Hypothalamus (tissue), 51 donors: ENCODE measurements at places on chromosomes 16 and 17.

DNA sequence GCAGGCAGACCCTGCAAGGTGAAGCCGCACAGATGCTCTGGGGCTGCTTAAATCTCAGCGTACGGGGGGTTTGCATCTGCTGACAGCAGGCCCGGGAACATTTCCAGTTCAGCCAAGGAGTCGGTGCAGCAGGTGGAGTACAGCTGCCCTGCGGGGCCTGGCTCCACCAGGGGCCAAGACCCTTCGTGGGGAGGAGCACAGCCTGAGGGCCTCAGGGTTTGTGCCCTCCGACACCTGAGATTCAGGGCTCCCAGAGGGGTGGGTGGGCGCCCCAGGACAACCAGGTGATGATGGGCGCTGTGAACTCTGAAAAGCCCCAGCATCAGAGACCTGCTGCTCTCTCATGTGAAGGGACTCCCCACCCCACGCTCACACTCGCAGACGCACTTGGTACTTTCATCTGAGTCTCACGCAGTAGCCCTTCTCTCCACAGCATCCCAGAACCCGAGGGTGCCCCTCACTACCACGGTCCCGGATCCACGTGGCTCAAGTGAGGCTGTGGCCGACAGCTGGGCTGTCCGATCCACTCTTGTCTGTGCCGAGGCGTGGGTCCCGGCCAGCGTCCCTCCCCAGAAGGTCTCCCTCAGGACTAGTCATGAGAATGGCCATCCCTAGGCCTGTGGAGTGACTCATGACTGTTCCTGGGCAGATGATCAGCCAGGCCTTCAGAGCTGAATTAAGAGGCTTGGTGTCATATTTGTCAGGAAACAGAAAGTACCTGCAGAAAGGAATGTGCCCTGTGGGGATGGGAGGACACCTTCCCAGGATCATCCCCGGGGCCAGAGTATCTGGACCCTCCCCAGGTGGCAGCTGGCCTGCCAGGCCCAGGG is 29.6 kb downstream of the ACSF3 start:
- DNase-seq: no peak

GRCh38 chr17:46922487-46922803 is 515 bp upstream of the GOSR2 start:
- no peak for DNase-seq

DNA sequence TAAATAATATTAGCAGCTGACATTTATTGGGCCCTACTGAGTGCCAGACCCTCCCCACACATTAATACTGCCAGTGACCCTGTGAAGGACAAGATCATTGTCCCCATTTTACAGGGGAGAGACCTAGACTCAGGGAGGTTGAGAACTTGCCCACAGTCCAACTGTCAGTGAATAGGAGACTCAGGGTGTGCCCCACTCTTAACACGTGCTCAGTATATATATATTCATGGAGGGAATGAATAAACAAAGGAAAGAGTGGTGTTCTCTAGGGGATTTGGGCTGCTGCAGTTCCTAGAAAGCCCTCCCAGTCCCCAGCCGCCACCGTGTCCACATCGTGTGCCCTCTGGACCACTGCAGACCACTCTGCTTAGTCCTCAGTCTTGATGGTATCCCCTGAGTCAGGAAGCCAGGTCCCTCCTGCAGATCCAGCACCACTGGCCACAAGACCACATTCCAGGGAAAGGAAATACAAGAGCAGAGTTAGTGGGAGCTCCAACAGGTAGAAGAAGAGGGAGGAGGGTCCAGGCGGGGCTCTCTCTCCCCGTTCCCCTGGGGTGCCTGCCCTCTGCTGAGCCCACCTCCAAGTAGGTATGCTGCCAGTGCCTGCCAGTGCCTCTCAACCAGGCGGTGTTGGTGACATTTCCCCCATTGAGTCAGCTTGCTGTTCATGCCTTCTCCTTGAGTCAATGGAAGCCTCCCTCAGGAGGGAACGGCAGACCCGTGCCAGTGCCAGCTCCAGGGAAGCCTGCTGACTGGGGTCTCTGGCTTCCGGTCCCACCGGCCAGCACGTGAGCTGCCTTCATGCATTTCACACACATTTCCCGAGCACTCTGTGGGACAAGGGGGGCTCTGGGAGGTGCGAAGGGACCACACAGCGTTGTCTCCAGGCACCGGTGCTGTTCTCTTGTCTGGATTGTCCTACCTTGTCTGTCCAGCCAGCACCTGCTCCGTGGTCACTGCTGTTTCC is 75.6 kb downstream of the GNAO1 start:
- no peak for DNase-seq

DNA sequence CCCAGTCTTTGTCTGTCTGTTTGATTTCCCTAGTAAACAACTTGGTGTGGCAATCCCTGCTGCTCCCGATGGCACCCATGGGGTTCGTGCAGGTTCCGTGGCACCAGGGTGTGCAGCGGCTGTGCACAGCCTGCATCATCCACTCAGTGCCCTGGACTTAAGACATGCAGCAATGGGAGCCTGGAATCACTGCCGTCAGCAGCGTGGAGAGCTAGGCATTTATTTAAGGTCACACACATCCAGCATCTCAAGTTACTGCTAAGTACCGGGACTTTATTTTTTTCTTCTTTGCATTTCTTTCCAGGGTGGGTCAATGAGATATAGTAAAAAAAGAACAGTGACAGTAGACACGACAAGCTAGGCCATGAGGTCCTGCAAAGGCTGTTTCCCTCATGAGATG is 2.8 kb downstream of the DHRS7C start:
- DNase-seq: no peak

DNA sequence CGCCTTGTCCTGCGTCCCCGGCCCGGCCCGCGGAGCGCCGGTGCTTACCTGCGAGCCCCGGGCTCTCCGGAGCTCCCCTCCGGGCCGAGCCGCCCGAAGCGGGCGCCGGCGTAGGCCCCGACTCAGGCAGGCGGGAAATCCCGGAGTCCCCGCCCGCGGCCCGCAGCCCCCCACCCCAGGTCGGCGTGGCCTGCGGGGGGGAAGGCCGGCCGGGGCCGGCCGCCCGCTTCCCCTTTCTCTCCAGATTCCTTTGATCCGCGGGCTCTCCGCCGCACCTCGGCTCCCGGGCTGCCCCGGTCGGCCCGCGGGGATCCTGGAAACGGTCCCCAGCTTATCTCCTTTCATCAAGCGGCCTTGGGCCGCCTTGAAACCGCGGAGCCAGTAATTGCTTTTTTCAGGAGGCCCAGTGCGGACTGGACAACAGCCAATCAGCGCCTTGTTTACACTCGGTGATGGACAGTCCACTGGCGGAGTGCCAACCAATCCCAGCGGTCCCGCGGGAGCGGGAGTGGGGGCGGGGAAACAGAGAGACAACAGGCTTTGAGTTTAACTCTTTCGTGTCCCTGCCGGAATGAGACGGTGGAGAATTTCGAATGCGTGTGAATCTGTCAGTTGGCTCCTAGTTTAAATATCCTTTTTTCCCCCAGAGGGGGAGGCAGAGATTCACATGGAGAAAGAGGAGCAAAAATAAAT is 1.4 kb upstream of the BAHCC1 start:
- DNase-seq: peak; percentile 99

DNA sequence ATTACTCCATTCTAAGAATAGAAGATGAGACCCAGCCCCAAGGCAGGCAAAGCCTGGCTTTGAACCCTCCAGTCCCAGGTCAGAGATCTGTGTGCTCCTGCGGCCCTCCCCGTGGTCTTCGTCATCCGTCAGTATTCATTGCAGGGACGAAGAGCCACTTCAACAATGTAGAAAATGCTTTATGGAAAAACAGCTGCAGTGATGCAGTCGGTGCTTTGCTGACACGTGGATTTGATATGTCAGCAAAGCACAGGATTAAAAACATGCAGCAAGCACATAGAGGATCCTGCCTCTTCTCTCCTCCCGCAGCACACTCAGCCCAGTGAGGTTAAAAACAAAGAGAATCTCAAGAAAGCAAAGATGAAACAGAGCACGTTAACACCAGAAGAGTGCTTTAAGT is 117.1 kb upstream of the AXIN2 start:
- DNase-seq: no peak

DNA sequence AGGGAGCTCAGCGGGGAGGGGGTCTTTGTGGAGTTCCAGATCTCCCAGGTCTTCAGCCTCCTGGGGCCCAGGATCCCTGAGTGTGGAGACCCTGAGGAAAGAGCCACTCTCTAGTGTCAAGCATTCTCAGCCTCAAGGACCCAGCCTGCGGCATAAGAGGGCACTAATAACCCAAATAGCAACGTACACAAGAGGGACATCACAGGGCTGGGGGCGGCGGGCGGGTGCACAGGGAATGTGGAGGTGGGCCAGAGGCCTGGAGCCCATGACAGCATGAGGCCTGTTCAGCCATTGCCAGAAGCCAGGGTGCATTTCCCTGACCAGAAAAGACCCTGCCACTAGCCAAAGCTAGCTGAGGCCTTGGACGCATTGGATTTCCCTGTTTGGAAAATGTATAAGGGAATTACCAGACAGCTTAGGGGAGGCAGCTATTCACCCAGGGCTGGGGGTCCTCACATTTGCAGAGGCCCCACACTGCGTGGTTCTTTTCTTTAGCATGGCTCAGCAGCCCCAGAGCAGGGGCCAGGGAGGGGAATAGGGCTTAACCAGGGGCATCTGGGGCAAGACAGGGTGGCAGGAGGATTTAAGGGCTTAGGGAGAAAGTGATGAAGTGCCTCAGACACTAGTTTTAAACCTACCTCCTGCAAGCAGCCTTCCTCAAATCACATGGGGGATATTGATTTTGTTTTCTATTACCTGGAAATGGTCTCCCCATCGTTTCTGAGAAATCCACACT is 13.5 kb upstream of the ALOX15B start:
- DNase-seq: no peak

GRCh38 chr17:30965686-30966085 is 5.2 kb upstream of the RNF135 start:
- DNase-seq: no peak

- no peak for DNase-seq
Observed at GRCh38 chr17:51710634-51710979, 447.9 kb downstream of the CA10 start.

GRCh38 chr17:1422885-1423284 is 22.9 kb upstream of the YWHAE start:
- DNase-seq: no peak

GRCh38 chr16:1147027-1147426 is 5.9 kb upstream of the CACNA1H start:
- DNase-seq: no peak

DNA sequence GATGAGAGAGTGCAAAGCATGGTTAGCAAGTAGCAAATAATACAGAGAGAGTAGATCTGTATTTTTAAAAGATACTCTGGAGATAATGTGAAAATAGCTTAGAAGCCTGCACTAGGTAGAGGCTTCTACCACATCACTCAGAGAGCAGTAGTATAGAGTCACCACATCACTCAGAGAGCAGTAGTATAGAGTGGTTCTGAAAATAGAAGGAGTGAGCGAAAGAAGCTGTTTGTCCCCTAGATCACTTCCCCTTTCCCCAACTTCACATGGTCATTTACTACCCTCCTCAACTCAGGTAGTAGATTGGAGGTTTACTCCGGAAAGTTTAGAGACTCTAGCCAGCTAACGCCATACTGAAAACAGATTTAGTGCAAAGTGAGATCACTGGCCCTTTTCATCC is 17.1 kb downstream of the DGKE start:
- no peak for DNase-seq

DNA sequence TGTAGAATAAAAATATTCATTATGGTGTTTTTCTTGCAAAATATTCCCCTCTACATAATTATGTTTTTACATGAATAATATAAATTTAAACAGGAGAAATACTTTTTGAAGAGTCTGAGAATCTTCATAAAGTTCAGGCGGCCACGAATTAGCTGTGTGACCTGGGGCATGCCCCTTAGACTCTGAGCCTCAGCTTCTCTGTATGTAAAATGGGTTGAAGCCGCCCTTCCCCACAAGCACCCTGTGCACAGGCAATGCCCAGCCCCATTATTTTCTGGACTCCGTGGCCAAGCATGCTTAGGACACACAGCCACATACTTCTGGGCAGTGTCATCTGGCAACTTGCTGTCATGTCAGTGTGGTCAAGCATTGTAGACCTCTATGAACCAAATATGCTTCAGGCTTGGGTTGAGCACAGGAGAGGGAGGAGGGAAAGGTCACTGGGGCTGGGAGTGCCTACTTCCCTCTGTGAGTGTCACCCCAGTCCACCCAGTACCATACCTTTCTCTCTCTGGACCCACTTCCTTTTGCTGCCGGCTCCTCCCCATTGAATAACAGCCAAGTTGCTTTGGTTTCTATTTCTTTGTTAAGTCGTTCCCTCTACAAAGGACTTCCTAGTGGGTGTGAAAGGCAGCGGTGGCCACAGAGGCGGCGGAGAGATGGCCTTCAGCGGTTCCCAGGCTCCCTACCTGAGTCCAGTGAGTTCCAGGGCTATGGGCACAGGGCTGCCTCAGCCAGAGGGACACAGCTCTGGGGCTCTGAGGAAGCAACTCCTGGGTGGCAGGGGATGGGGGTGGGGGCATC is at the start of gene LGALS9:
Gene LGALS9 (plus strand): TSS at position 582 of the 804 bp plus-strand sequence. CDS start 78 bp downstream, at position 660.
- no peak for DNase-seq

DNA sequence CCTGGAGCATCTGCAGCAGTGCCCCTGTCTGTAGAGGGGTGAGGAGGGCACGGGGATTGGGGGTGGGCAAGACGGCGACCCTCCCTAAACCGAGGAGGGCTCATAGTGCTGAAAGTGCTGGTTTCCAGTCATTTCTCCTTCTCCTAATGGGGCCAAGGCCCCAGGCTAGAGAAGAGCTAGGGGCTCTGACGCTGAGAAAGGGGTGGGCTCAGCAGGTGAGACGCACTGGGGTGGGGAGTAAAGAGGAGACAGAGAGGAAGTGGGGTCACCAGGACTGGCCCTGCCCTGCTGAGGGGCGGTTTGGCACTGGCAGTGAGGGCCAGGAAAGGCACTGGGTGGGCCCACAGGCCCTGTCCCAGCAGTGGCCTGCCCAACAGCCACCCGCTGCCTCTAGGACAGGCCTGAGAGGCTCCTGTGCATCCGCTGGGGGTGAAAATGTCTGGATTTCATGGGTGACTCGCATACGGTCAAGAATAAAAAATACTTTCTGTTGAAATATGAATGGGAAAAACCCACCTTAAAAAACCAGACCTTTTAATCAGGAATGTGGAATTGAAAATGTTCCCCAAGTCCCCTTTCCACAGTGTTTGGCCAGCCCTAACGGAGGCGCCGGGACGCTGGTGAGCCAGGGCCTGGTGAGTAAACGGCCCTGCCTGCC is 122.4 kb upstream of the SMURF2 start:
- no peak for DNase-seq

DNA sequence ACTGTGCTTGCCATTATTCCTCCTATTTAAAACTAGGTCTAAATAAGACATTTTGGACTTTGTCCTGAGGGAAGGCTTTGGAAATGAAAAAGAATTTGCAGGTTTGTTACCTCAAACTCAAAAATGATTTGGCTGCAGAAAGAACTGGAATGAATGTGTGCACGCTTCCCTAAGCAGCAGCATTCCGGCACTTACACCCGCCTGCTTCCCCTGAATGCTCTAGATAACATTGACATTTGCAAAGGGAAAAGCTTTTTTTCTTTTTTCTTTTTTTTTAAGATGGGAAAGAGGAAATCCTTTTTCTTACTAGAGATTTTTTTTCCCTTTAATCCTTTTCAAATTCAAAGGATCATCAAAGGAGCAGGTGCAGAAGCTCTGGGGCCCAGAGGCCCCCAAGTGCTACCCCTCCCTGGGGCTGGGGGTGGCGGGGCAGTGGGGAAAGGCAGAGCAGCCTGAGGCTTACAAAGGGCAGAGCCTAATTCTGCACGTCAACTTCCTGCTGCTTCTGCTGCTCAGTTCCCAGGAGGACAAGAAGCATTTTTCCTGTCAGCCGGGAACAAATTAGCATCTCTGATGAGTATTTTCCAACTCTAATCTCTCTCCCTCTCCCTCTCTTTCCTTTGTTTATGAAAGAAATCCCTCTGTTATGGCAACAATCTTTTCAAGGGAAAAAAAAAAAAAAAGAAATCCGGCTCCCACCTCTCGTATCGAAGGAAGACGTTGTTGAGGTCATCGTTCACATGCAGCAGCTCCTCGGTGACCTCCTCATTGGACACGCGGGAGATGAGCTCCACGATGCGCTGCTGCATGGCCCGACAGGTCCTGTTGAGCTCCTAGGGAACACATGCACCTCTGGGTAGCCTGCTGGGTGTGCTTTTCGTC is 32.1 kb upstream of the SREBF1 start:
- DNase-seq: no peak
